ENCODE measurements at places on chromosomes 6 and 20.

DNA sequence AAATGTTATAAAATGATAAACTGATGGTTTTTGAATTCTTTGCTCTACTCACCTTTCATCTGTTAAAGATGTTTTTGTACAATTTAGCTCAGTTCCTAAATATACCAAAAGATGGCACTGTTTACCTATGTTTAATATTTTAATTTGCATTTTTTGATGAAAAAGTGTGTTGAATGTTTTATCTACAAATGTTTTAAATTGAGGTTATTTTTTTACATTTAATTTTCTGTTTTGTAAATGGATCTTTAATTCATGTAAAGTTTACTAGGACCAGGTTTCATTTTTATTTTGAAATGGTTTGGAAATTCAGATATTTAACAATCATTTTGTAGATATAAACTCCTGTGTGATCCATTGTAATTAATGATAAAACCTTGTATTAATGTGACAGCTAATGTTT, 30.0 kb downstream of the CDKAL1 start:
- DNase-seq, result no peak

DNA sequence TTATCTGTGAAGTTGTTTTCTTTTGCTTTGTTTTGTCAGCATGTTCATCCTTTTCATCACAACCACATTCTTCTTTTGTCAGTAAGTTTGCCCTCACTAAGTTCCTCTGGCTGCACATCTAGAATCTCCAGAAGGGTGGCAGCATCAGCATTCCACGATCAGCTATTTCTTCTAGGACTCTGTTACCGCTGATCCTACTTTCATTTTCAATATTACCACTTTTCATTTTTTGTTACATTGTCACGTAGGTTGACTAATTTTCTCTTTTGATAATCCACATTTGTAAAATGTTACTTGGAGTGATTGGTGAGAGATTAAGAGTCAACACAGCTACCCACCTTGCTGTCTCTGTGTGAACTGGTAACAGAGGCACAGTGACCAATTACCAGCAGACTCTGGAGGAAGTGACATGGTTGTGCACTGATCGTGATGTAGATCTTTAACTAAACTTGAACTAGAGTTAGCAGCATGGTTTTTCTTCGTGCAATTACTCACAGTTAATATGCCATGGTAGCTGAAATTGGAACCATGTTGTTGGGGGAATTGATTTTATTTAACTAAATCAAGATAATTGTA, 307.9 kb upstream of the SLC35B3 start:
- no peak for DNase-seq

- DNase-seq, result no peak
These were observed 26.9 kb upstream of the FANCE start for GRCh38 chr6:35425284-35425683.

- DNase-seq, result no peak
These were observed 36.4 kb downstream of the MBOAT1 start for GRCh38 chr6:20175810-20176410.

DNA sequence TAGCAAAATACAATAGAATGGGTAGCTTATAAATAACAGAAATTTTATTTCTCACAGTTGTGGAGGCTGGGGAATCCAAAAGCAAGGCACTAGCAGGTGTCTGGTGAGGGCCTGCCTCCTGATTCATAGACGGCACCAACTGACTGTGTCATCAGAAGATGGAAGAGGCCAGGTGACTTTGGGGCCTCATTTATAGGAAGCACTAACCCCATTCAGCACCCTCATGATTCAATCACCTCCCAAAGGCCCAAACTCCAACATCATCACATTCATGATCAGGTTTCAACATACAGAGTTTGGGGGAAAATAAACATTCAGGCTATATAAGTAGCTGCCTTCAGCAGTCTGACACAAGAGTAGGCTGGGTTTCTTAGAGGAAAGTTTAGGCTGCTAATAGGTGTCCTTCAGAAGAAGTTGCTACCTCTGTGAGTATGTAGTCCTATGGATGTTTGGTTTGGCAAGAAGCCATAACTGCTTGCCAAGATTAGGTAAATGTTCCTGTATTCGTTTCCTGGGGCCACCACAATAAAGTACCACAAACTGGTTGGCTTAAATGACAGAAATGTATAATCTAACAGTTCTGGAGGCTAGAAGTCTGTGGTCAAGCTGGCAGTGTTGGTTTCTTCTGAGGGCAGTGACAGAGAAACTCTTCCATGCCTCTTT, 48.8 kb downstream of the NT5E start:
- DNase-seq, result peak; percentile 4

DNA sequence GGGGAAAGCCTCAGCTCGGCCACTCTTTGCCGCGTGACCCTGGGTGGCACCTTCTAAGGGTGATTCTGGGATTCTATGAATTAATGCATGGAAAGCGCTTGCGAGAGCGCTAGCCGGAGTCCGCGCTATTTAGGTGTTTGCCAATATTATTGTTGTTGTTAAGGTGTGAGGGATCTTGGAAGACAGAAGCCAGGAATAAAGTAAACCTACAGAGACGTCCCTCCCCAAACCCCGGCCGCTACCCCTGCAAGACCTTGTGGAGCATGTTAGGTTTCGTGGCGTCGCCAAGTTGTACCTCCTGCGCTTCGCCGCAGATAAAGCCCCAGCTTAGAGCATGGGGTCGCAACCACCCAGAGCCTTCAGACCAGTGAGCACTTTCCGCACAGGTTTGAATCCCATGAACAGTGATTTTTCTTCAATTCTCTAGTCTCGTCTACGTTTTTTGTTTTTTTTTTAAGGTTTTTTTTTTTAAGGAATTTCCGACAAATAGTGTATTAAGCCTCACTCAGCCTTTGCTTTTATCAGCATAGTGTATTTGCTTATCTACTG, 16.9 kb upstream of the ZSCAN9 start:
- DNase-seq, result no peak

GRCh38 chr20:62535964-62536363, 60.2 kb upstream of the GATA5 start:
- no peak for DNase-seq

DNA sequence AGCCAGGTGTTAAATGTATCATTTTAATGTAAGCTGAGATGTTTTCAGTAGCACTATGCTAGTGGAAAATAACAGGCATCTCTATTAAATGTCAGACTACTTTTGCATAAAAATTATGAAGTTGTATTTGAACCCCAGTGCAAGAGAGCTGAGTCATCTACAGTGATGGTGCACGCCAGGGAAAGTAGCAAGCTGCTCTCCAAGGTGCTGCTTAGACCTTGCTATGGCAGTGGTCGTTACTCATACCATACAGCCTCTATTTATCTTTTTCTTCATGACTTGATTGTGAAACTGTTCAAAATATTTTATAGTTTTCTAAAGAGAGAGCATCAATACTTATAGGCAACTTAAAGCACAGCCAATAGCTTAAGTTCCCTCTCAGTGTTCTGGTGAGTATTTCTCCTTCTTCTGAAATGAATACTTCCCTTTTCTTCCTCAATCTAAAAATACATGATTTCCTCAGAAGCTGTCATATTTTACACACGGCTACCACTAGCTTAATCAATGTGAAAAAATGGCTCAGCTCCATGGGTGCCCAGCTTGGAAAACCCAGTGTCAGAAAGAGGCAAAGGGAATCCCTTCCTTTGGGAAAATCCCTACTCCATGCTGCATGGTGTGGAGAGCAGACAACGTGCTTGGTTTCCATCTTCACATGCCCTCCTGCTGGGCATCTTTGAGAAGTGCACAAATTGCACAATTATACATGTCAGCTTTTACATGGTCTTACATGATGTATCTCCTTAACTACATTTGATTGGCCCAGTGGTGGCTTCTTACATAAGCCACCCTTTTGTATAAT, 105.6 kb downstream of the ELOVL4 start:
- DNase-seq, result no peak

- no peak for DNase-seq
These were observed 240.7 kb downstream of the BMP7 start for GRCh38 chr20:57025666-57026224.

GRCh38 chr20:47688385-47689381, 96.6 kb downstream of the SULF2 start:
- no peak for DNase-seq

DNA sequence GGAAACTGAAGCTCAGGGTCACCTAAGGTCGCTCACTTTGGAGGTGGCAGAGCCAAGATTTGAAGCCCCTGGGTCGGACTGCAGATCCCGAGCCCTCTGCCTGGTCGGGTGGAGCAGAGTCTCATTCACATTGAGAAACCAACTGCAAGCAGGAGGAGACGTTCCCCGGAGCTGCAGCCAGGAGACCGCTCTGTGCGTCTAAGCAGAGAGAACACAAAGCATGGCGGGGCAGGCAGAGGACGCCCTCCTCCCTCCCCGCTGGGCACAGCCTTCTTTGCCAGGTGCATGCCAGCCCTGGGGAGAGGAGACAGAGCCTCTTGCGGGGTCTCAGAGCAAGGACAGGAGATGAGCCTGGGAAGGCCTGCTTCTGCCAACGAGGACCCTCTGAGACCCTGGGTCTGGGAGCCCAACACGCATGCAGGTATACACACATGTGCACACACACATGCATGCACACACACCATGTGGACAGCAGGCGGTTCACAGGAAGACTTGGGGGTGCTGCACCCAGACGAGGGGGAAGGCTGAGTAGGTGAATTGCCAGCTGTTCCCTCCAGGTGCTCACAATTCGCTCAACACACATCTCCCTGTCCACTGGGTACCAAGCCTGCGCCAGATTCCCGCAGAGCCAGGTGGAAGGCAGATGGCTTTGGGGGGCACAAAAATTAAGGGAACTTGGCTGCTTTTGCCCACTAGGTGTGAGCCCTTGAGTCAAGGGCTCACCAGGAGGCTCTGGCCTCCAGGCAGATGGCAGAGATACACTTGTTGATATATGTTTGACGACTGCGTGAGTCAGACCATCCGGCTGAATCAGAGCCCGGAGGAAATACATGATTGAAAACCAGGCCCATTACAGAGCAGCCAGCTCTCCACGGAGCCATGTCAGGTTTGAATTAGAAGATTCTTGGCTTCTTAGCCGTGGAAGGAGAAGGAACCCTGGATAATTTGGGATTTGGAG, 5.5 kb upstream of the NTSR1 start:
- DNase-seq, result no peak

- DNase-seq, result no peak
These were observed 119.1 kb downstream of the TENT5A start for GRCh38 chr6:81633391-81633790.

- DNase-seq, result no peak
These were observed 24.4 kb upstream of the ADTRP start for GRCh38 chr6:11802886-11803590.

DNA sequence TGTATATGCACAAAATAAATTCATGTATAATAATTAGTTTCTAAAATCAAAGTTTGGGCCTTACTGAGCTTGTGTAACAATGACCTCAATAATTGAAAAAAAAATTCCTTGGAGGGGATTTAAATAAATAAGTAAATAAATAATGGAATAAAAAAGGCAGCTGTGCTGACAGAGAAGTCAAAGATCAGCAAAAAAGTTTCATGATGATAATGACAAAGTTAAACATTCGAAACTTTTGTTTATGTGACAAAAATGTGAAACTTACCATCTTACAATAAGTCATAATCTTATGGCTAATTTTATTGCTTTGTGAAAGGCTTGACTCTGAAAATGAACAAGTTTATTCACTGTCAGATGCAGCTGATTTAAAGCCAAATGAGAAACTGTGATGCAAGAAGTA, 3.1 kb upstream of the TTK start:
- no peak for DNase-seq

DNA sequence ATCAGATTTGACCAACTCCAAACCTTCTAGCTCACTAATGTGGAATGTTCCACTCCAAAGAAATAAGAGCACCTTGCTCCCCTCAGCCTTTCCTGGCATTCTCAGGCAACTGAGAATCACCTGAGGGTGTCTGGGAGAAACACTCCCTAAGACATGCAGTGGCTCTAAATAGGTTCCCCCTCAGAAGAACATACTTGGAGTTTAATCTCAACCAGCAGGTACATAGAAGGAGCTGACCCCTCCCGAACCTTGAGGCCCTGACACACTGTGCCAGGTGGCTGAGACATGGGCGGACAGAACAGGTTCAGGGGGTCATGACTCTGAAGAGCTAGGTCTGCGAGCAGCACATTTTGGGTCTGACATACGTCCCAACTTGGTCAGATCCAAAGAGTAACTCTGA, 107.6 kb upstream of the MAP3K4 start:
- no peak for DNase-seq

GRCh38 chr20:34022151-34022838, 28.6 kb downstream of the RALY start:
- peak; percentile 50 for DNase-seq

- DNase-seq, result no peak
These were observed 34.9 kb upstream of the FOXA2 start for GRCh38 chr20:22619272-22619671.

- no peak for DNase-seq
These were observed 401.4 kb upstream of the ID4 start for GRCh38 chr6:19435755-19436154.

DNA sequence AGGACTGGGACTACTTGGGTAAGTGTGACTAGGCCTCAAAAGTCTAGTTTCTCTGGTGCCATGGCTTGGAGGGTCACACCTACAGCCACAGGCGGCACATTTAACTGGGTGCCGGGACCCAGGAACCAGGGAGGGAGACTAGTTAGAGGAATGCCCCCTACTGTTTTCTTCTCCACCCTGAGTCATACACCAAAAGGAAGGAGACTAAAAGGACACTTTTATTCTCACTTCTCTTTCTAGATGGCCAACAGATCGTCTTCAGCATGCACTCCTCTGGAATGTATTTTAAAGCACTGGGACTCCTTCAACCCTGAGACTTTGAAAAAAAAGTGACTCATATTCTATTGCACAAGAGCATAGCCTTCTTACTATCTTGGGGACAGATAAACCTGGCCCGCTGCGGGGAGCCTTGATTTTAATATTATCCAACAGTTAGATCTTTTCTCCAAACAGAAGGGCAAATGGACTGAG, 33.4 kb downstream of the PLN start:
- no peak for DNase-seq

GRCh38 chr6:85464722-85465150, 14.9 kb downstream of the NT5E start:
- no peak for DNase-seq

DNA sequence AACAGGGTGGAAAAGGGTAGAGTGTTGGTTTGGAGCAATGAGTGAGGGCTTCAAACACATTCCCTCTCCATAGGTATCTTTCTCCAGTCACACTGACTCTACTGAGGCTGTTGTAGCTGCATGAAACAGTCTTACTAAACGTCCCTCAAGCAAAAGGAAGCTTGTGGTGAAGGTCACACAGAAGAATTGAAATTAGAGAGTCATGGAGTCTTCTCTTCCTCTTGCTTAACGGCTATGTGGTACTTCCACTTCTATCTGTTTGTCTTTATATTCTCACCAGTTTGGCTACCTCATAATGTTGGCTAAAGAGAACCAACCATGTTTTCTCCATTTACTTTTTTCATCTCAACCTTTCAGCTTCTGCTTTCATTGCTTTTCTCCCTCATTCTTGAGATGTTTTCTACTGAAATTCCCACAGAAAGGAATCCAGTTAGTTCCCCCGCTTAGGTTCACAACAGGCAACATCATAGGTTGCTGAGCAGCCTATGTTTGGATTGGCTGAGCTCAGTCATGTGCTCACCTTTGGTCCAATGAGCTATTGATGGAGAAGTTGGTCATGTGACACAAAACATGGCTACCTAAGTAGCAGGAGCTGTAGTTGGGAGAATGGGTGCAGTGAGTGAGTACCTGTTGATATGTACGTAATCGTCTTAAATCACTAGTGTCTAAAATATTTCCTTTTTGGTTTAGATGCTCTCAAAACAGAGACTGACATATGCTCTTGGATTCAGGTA, 99.8 kb downstream of the SNAP25 start:
- no peak for DNase-seq
